ENCODE measurements at places on chromosomes 5 and 9.

GRCh38 chr9:105360344-105360743, 87.5 kb upstream of the FSD1L start:
- DNase-seq: no peak

DNA sequence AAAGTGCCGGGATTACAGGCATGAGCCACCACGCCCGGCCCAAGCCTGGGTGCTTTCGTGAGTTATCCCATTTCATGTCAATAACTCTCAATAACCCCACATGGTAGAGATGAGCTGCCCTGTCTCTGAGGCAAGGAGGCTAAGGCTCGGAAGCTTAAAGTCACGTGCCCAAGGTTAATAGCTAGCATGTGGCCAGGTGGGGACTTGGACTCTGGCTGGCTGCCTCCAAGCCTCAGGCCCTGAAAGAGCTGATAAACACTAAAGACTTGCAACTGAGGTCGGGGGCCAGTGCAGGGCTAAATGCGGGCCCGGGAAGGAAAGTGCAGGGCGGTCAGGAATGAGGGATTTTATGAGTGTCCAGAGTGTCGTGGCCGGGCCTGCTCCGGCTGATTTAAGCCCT, 30.9 kb upstream of the BARHL1 start:
- DNase-seq: no peak

DNA sequence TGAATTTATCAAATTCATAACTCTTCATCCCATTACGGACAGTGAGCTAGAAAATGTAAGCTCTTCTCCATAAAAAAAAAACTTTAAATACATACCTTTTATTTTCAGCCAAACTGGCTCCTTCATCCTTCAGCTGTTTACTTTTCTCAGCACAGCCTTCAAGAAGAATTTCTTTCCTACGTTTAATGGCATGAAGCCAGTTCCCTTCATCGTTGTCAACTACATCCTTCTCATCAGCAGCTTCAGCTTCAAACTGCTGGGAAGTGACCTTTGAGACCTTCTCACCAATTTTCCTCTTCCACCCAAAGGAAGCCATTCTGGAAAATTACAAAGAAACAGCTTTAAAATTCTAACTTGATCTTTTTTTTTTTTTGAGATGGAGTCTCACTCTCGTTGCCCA, 9.1 kb downstream of the TTC33 start:
- no peak for DNase-seq

DNA sequence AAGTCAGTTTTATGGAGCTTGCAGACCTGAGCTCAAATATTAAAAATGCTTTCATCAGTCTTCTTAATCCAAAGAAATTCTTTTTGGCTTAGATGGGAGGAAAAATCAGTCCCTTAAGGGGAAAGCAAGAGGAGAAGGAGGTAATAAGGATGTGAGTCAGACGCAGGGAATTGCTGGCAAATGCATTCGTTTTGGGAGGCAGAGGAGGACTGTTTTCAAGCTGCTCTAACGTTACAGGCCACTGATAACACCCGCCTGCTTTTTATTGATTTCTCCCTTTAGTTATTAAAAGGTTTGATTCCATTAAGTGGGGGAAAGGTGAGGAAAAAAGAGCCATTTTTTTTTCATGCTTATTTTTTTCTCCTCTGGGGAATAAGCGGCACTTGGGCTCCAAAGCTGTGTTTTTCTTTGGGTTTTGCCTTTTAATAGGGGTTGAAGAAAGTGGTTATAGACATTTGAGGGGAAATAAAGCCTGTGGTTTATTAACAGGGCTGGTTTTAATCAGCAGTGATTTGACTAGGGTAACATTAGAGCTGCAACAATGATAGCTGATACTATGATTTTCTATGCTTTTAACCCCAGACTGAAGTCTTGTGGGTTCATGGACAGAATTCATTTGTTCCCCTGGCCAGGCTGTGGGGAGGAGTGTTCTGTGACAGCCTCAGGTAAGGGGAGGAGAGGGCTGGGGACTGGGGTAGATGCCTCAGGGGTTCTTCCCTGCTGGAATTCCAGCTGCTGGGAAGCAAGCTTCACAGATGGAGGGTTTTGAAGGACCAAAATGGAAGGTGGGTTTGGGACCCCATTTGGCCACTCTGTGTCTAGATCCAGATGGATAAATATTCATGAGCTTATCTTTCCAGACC, 225.2 kb downstream of the GAS1 start:
- no peak for DNase-seq

- no peak for DNase-seq
Measured at GRCh38 chr5:170503990-170504596, at the start of gene KCNIP1. KCNIP1 (plus strand) TSS chr5:170504020.

DNA sequence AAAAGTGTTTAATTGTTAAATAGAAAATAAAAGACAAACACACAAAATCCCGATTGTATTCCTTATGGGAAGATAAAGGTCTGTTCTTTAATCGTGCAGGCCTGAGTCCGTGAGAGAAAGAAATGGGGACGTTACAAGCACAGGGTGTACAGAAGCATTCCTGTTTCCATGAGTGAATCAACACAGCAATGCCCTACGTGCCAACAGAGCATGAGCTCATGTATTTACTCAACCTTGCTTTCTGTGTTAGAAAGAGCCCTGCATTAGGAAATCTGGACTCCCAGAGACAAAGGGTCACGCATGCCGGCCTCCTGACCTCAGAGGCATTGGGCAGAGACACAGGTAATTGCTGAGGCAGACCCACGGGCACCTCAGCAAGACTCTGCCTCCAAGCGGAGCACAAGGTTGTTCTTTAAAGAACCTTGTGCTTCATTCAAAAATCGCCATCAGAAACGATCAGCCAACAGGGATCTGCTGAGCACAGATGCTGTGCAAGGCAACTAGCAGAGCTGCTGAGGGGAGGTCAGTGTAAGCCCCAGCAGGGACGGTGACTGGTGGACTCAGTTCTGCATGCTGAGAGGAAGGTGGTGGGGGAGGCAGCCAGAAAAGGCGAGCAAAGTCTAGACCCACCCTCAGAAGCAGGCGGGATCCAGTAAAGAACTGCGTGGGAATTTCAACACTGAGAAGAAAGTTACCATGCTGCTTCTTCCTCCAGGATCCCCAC, 101.0 kb downstream of the TLE1 start:
- DNase-seq: no peak

DNA sequence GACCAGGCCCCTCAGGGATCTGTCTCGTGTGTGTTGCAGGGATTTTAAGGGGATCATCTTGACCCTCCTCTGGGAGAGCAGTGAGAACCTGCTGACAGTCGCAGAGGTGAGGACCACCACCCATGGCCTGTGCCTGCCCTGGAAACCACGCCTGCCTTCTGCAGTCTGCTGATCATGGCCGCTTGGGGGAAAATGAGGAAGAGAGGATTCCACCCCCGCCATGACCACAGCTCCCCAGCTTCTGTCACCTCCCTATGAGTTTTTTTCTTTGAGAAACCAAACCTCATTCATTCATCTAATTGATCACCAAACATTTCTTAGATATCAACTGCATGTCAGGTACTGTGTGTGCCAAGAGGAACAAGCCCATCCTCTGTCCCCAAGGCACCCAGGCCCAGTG, 46.3 kb upstream of the TDRD7 start:
- no peak for DNase-seq

GRCh38 chr9:27437652-27438373, 86.3 kb upstream of the IFNK start:
- DNase-seq: no peak

- no peak for DNase-seq
Measured at GRCh38 chr9:136088481-136088938, 6.6 kb downstream of the NACC2 start.

DNA sequence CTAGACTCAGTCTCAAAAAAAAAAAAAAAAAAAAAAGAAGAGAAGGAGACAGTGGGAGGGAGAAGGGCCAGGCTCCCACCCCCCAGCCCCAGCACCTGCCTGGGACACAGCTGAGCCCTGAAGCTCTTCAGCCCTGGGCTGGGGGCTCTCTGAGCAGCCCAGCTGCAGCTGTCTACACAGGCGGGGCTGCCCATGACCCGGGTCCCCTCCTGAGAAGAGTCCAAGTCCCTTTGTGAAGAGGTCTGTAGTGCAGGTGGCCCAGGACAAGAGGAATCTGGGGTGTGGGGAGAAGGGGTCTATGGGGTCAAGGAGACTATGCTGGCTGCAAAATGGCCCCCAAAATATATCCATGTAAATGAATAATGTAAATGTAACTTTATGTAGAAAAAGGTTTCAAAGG, 6.7 kb upstream of the LCN2 start:
- no peak for DNase-seq

DNA sequence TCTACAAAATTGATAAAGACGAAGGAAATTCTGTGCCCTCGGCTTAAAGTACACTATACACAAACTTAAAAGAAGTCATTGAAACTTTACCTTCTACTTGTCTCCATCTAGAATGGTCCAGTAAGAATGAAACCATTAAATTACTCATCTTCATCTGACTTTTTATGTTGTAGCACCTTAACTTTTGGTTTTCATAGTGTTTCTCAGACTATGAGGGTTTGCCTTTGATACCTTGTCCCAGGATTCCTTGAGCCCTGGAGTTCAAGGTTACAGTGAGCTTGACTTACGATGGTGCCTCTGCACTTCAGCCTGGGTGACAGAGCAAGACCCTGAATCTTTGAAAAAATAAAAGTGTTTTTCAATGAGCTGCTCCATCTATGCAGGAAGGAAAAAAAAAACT, 132.2 kb downstream of the CDC42SE2 start:
- no peak for DNase-seq

- DNase-seq: no peak
Measured at GRCh38 chr9:109269081-109269480, 51.8 kb downstream of the EPB41L4B start.

- DNase-seq: no peak
Measured at GRCh38 chr5:93476251-93476742, 104.7 kb downstream of the NR2F1-AS1 start.
